Activated CD8-positive, alpha-beta T cell treated with anti-CD3 and anti-CD28 coated beads for 36 hours (primary cell): ENCODE measurements at places on chromosomes 16 and 17.

DNA sequence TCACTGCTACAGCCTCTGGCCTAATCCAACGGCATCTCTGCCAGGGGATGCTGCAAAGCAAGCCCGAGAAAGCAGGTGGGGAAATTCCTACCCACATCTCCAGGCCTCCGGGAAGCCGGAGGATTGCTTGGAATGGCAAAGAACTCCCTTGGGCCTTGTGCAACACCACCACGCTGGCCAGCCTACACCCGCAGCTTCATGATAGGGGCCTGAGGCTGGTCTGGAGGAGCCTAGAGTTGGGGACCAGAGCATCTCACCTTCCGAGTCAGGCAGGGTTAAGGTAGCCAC lies 20.3 kb downstream of the GGA3 start:
- no peak for DNase-seq

DNA sequence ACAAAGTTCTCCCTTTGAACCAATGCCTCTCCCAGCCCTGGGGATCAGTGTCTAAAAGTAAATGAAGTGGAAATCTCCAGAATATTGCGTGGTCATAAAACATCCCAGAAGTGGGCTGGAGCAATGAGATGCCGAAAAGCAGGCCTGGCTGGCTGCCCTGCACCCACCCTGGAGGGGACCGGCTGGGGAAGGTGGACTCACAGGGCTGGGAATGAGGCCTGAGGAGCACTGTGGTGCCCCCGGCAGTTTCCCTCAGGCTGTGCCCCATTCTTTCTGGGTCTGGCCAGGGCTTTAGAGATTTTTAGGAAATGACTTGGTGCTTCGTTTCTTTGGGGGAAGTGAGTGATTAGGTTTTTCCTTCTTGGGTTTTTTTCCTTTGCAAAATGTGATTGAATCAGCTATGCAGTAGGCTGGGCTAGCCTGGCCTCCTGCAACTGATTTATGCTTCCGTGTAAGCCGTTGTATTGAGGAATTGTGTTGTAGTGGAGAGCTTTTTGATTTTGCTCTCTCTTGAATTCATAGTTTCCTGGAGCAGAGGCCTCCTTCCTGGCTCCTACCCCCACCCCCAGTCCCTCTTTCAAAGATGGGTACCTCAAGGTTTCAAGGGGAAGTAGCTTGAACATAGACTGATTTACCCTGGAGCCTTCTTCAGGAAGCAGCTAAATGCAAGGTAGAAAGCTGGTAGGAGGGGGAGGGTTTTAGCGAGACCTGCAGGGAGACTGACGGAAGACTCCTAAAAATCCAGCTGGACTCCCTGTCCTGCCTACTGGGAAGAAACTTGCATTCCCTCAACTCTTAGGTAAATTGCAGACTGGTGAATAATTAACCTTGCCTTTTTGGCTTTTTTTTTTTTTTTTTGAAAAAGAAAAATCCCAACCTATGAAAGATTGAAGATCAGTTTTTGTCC lies 170.2 kb downstream of the RAB11FIP4 start:
- no peak for DNase-seq

- no peak for DNase-seq
Observed at GRCh38 chr17:68420065-68420464, 37.2 kb downstream of the WIPI1 start.

- DNase-seq, result peak; percentile 76
Observed at GRCh38 chr17:50918933-50919296, 52.8 kb upstream of the TOB1 start.
